ENCODE measurements at places on chromosomes 2 and 18.
A peak's percentile ranks its signal among the peaks of the same experiment; 100 is the strongest.

- no peak for DNase-seq
Observed at GRCh38 chr2:145157036-145157675, 637.2 kb upstream of the ZEB2 start.

DNA sequence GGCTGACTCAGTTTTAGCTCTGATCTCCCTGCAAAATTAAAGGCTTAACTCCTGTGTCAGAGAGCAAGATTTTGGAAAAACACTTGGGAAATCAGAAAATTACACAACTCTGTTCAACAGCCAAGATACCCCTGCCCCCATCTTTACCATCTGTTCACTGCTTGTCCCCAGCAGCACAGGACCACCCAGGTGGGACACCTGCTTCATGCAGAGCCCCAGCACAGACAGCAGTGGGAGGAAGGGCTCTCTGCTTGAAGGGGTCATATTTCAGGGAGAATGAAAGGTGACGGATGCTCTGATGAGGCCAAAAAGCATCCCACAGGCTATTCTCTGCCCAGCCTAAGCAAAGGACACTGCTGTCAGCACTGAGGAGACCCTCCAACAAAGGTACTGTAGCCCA, 584.6 kb upstream of the KLHL29 start:
- DNase-seq = no peak

- DNase-seq = no peak
Observed at GRCh38 chr2:237194906-237195305, 109.2 kb downstream of the COPS8 start.

DNA sequence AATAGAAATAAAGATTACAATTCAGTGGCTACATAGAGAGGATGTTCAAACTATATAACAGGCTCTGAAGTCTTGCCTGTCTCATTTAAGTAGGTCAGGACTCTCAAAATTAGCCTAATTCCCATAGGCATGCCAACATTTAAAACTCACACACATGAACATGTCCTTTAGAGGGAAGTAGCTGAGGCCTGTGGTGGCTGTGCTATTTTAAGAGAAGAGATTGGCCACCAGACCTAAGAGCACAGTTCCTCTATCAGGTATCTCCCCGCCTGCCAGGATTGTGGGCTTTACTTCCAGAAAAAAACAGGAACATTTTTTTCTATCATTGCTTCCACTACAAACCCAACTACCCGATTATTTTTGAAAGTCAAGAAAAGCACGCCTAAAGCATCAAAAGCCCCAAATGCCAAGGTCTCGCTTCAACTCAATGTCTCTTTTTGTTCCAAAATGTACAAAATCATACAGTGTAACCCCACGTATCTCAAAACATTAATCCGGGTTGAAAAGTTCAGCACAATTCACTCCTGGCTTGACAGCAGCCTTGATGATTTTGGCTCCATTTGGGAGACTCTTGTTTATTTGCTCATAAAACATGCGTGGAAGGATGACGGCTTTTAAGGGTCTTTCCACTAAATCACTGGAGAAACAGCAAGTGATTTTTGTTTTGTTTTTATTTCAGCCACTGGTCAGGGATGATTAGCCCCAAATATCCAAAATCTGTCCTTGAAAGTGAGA, 15.3 kb downstream of the FHL2 start:
- DNase-seq = no peak

DNA sequence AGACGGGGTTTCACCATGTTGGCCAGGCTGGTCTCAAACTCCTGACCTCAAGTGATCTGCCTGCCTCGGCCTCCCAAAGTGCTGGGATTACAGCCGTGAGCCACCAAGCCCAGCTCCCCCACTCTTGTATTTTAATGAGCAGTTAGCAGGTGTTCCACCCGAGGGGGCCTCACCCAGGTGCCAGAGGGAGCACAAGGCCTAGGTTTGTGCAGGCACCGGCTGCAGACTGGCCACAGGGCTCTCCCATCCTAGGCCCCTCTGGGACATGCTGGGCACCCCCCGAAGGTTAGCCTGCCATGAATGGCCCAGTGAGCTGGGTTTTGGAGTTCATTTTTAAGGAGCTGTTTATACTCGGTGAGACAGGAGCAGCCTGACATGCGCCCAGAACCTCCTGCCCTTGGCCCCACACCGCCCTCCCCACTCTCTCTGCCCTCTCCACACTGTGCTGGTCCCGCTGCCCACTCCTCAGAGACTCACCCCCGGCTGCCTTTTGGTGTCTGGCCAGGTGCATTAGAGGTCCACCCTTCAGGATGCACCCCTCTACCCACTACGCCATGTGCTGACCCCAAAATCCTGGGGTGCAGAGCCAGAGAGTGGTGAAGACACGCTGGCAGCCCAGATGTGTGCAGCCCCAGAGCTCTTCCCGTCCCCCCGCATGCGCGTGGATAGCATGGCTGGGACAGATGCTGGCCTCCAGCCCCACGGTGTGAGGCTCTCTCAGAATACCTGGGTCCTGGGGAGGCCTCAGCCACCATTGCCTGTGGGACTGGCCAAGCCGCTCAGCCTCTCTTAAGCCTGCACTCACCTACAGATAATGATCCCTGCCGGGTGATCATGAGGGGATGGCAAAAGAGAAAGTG, 11.2 kb upstream of the KLF11 start:
- DNase-seq = no peak

DNA sequence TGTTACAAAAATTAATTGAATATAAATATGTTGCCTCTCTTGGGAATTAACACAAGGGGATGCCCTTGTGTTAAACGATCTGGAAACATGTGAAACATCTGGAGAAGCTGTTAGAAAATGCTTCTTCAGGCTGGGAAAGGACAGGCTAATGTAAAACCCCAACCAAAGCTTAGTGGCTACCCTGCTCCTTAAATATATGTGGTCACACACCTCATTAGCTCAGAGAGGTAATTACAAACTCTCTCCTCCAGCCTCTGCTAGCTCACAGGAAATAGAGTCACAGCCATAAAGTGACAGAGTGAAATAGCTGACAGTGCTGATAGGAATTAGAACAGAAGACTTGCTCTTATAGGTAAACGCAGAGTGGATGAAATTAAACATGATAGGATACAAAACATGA, 155.9 kb downstream of the RAB3GAP1 start:
- DNase-seq = no peak

DNA sequence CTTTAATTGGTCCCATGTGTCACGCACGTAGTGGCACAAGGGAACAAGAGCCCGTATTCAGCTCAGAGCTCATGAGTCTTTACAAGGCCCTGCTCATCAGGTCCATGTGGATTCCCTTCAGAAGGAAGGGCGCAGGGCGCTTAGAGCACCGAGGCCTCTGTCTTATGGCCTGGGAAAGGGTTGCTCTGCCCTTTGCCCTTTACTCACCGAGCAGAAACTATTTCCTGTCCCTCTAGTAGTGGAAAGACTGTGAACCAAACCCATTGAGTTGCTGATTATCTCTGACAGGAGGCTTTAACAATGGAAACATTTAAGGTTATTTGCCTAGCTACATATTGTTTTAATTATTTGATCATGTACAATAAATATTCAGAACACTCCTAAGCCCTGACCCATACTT, 102.0 kb upstream of the ACAA2 start:
- DNase-seq = no peak

DNA sequence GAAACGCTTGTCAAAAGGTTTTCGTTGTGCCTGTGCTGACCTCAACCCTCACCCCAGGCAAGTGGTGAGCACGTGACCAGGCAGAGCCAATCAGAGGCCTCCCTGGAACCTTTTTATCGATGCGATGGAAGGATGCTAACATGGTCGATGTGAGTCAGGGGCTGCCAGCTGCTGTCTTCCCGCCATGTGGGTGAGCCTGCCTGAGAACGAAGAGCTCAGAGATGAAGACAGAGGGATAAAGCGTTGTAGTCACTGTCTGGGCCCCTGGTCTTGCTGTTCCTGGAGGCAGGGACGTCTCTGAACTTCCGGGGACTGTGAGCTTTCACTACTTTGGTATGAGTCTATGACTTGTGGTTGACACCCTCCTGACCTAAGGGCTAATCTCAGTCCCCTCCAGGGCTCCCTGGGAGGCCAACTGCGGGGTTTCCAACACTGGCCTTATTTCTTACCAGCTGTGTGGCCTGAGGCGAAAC, 18.6 kb downstream of the DNMT3A start:
- no peak for DNase-seq

DNA sequence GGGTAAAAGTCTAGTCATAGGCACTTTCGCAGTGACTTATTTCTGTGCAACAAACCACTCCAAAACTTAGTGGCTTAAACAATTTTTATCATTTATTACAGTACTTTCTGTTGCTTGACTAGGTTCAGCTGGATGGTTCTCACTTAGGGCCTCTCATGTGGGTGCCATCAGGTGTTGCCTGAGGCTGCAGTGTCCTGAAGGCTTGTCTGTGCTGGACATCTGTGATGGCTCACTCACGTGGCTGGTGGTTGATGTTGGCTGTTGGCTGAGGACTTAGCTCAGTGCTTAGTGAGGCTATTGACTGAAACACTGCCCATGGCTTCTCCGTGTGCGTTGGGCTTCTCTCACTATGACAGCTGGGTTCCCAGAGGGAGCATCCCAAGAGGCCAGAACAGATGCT, 81.4 kb upstream of the GCFC2 start:
- DNase-seq = no peak

DNA sequence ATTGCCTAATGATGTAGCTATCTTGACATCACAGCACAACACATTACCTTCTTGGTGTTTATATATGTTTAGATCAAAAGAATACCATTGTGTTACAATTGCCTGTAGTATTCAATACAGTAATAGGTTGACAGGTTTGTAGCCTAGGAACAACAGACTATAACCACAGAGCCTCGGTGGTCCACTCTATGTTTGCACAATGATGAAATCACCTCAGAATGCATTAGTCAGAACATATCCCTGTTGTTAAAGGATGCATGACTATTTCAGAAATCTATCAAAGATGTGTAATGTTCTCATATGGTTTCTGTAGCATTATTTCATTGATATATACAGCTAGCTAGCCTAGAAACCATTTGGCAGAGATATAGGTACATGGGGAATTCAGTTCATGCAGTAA, 8.9 kb downstream of the METTL5 start:
- peak; percentile 43 for DNase-seq
